ENCODE measurements at places on chromosomes 3 and 15. TPM values are rescaled to one million over a fixed set of nuclear protein-coding genes. Genes with fewer than 3 reads are reported as not detected.

Gene C15orf62
- total RNA-seq: not detected

Gene IL5RA
- not detected for total RNA-seq

Gene LMAN1L
- not detected for total RNA-seq

Gene SPESP1
- total RNA-seq: 148 TPM

Gene CTDSPL
- 15.5 TPM for total RNA-seq

Gene ACKR2
- not detected for total RNA-seq

Gene FEM1B
- total RNA-seq: 53.4 TPM

Gene SMAD6
- total RNA-seq: 3.2 TPM

Gene HIGD2B
- 0.11 TPM for total RNA-seq

DNA sequence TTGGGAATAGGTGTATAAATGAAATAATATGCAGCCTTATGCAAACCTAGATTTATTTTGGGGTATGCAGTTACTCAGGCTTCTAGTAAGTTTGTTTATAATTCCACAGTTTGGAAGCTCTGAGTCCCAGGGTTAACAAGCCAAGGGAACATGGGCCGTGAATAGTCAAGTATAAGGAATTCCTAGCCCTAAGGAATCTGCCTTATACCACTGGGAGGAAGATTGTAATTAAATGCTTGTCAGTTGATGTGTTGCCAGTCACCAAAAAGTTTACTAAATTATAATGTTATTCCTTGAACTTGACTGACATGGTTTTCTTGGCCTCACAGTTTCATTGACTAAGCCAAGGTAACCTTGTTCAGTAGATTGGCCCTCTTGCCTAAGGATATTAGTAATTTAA lies 72.4 kb upstream of the SGO1 start:
- DNase-seq: no peak

DNA sequence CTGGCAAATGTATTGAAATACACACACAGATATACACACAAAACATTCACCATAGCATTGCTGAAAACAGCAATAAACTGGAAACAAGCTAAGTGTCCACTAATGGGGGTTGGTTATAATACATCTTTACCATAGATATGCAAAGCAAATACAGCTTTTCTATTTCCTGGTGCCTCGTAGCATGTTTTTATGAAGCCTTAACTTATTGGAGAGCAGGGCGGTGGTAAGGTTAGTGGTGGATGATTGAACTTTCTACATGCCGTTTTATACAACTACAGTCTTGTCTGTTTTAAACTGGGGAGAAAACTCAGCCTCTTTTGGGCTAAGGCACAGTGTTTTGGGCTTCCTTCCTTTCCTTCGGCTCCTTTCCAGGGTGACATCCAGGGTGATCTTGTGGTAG lies 104.5 kb downstream of the NR2F2 start:
- no peak for DNase-seq

DNA sequence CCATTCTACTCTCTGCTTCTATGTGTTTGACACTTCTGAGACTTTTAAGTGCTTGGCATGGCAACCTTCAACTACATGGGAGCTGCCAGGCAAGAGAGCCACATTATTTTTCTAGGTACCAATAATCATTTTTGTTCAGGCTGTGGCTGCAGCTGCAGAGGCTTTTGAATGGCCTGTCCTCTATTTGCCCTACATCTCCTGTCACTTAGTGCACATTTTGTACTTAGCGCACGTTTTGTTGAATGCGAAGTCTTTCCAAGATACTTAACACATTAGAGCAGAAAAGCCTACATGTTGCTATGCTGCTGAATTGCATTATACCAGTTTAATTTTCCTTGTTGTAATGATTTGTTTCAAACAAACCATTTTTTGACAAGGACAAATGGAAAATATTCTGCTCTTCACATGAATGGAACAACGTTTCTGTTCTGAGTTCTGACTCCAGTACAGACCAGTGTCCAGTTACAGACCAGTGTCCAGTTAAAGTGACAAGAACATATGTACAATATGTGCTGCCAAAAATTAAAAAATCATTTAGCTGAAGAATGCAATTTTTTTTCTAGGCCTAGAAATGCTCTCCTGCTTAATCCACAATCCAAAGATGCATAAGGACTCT lies 113.9 kb downstream of the ABI3BP start:
- no peak for DNase-seq

DNA sequence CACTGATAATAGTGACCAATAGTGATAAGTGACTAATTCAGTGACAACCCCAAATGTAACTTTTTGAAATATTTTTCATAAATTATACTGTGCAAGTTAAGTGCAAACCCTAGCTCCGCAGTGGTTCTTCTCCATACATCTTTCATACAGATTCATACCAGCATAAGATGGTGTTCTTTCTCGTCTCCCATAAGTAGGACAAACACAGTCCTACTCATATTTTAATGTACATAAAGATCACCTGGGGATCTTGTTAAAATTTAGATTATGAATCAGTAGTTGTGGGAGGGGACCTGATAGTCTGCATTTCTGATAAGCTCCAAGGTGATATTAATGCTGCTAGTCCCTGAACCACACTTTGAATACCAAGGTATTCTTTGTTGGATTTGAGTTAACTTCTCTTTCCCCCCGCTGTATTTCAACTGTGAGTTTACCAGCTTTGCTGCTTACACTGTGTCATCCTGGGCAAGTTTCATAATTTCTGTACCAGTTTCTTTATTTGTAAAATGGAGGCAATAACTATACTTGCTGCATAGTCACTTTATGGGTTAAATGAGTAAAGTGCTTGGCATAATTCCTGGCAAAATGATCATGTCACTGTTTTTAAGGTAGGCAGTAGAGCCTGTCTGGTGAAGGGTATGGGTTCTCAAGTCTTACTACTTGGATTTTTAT lies 34.7 kb upstream of the C3orf38 start:
- DNase-seq: no peak

DNA sequence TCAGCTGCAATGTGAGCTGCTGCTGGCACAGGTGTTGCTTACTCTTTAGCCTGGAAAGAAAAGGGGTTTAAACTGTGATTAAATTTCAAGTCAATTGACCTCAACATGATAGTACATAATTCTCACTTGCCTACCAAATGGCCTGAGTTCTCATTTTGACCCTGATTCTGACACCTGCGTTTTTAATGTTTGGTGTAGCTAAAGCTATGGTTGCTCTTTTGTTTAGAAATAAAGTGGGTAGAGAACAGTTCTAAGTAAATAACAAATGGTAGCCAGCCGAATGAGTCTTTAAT lies 100.8 kb upstream of the SOX2 start:
- no peak for DNase-seq

DNA sequence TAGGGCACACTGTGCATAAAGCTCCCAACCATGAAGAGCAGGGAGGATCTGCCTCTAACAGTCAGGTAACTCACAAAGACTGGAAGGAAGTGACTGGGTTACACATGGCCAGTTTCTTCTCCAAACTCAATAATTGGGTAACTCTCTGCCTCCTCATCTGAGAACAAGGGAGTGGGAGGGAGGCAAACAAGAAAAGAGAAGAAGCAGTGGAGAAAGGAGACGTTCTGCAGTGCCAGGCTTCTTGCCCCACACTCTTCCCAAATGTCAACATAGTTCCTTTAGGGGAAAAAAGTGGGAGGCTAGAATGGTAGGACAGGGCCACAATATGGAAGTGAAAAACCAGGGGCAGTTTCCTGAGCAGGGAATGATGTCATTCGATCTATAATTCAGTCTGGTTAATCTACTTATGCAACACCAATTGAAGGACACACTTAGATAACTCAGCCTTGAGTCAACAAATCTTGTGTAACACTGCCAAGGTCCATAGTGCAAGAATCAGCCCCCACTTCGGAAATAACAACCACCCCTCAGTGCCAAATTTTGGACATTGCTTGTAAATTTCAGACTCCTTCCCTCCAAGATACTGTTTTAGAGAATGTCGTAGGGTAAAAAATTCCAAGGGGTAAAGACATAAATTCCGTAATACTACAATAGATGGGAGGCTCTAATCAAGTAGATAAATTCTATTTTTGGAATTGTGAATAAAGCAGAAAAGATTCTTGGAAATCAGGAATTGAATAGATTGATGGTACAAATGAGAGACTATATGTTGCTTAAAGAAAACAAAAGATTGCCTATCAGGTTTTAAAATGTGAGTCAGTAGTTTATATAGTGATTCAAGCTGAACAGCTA lies 143.0 kb downstream of the LPP start:
- no peak for DNase-seq

GRCh38 chr3:56336023-56336422 lies 132.2 kb downstream of the ERC2 start:
- no peak for DNase-seq

DNA sequence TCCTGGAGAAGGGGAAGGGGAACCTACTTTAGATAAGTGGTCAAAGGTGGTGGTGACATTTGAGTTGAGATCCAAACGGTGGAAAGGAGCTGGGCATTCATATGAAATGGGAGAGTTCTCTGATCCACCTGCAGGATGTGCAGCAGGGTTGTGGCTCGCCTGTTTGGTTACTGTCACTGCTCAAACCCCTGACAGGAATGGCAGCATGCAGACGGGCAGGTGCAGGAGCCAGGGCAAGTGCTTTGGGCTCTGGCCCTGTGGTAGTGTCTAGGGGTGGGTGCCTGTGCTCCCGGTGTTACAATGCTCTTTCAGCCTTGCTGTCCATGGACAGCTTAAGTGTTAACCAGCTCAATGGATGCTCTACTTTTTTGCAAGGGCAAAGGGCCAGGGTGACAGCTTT lies 18.5 kb downstream of the PAQR9 start:
- no peak for DNase-seq

GRCh38 chr15:67760901-67761300 lies 64.4 kb upstream of the SKOR1 start:
- DNase-seq: no peak

GRCh38 chr15:101059381-101060341 lies 140.5 kb downstream of the LRRK1 start:
- no peak for DNase-seq

DNA sequence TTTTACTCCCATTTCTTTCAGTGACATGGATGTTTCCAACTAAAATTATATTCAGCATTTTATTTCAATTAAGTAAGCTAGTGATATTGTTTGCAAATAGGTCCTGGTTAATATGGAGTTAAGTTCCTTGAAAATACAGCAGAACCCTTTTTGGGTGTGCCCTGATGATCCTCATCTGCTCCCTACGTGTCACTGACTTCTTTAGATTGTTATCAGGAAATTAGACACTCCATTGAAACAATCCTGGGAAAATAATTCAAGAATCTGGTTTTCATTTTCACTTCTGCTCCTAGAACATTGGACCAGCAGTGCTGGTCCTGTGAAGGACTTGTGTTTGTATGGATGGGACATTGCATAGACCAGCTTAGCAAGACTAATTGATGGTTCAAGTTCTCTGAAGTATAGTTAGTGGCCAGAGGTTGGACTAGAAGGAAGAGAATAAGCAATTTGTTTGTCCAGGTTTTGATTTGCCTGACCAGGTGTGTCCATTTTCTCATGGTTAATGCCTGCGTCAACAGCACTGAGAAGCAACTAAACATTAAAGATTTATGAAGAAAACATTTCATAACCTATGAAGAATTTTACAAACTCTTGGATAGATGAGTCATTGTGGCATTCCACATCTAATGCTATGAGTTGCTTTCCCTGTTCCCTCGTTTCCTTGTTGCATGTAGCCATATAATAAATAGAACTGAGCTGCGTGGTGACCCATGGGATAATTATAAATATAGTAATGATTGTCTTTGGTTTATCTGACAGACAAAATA lies 95.8 kb downstream of the ZPLD1 start:
- DNase-seq: no peak

DNA sequence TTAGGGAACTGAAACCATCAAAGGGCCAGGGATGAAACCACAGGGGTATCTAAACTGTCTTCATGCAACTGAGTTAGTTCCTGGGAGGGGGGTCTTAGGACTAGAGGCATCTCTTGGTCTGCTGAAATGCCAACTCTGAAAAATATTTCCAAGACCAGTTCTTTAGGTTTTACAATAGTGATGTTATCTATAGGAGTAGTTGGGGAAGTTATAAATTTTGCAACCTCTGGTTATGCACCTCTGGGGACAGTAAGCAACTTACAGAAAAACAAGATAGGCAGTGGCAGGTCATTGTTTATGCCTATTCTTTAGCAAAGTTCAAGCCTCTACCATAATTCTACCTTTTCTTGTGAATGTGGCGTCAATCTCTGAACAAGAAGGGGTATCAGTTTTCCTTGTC lies 60.5 kb upstream of the MINAR1 start:
- DNase-seq: no peak

DNA sequence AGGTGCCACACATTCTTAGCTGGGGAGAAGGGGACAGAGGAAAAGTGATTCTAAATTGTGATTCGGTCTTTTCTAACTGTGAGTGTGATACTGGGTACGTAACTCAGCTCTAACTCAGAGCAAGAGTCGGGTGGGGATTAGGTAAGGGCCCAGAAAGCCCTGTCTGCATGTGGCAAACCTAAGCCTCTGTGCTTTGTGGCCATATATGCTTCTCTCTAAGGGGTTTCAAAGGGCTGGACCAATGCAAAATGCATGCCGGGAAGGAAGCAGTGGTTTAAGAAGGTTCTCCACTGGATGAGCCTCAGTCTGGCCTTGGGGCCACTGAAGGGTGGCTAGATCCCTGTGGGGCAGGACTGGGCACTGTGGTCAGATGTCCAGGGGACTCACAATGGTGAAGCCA lies 275.8 kb downstream of the PLCL2 start:
- no peak for DNase-seq

GRCh38 chr3:55490276-55490913 lies 3.3 kb upstream of the WNT5A start:
- DNase-seq: no peak

GRCh38 chr3:36920884-36921567 lies 23.8 kb downstream of the TRANK1 start:
- DNase-seq: no peak

GRCh38 chr3:136122006-136122405 lies 74.1 kb downstream of the MSL2 start:
- DNase-seq: no peak
